ENCODE measurements at places on chromosomes 4 and X.

DNA sequence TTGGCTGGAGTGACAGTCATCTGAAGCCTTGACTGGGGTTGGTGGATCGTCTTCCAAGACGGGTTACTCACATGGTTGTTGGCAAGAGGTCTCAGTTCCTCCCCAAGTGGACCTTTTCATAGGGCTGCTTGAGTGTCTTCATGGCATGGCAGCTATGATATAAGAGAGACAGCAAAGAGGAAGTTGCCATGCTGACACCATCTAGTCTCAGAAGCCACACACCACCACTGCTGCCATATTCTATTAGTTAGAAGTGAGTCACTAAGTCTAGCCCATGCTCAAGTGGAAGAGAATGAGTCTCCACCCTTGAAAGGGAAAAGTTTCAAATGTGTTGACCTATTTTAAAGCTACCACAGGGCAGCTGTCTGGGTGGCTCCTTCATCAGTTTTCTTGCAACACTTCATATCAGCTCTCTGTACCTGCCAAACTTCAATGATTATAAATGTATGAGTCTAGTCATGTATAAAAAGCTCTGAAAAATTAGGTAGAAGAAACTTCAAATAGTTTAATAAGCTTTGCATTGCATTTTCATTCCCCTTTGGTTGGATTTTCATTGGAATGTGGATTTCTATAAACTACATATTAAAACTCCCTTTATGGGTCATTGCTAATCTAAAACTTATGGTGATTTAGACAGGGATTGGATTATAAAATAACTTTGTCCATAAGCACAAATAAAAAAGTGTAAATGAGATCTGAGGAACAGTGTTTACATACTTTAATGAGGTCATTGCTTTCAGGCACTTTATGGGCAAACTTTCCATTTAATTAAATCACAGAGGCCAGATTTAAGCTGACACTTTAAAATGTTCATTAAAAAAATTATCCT is 68.0 kb upstream of the ATXN3L start:
- DNase-seq = no peak

DNA sequence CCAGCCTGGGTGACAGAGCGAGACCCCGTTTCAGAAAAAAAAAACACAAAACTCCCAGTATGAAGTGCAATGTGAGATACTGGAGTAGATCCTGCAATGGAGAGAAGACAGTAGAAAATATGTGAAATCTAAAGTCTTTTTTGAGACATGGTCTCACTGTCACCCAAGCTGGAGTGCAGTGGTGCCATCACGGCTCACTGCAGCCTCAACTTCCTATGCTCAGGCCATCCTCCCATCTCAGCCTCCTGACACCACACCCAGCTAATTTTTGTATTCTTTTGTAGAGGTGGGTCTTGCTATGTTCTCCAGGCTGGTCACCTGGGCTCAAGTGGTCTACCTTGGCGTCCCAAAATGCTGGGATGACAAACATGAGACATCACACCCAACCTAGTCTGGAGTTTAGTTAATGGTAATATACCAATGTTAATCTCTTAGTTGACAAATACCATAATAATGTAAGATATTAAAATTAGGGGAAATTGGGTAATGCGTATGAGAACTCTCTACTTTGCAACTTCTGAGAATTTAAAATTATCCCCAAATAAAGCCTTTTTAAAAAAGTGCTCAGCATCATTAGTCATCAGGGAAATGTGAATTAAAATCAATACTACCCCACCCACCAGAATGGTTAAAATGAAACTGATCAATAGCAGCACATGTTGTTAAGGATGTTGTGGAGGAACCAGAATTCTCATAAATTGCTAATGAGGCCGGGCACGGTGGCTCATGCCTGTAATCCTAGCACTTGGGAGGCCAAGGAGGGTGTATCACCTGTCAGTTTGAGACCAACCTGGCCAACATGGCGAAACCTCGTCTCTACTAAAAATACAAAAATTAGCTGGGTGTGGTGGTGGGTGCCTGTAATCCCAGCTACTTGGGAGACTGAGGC is 15.0 kb downstream of the RBMX start:
- DNase-seq = no peak

- DNase-seq = no peak
Observed at GRCh38 chr4:109945056-109945455, 32.4 kb downstream of the EGF start.

- DNase-seq = no peak
Observed at GRCh38 chr4:109548655-109549054, 11.4 kb upstream of the MCUB start.

- DNase-seq = no peak
Observed at GRCh38 chr4:73018595-73018994, 50.9 kb downstream of the COX18 start.

GRCh38 chr4:151613290-151613689 is 147.5 kb downstream of the GATB start:
- no peak for DNase-seq

GRCh38 chr4:141352909-141353525 is 132.3 kb downstream of the ZNF330 start:
- DNase-seq = no peak

- DNase-seq = no peak
Observed at GRCh38 chr4:84451546-84451945, 47.5 kb downstream of the NKX6-1 start.
